Astrocyte of the cerebellum (primary cell): ENCODE measurements at places on chromosomes 6 and 20.
A peak's percentile ranks its signal among the peaks of the same experiment; 100 is the strongest.

- DNase-seq: no peak
Observed at GRCh38 chr6:37021356-37022129, 16.1 kb downstream of the FGD2 start.

DNA sequence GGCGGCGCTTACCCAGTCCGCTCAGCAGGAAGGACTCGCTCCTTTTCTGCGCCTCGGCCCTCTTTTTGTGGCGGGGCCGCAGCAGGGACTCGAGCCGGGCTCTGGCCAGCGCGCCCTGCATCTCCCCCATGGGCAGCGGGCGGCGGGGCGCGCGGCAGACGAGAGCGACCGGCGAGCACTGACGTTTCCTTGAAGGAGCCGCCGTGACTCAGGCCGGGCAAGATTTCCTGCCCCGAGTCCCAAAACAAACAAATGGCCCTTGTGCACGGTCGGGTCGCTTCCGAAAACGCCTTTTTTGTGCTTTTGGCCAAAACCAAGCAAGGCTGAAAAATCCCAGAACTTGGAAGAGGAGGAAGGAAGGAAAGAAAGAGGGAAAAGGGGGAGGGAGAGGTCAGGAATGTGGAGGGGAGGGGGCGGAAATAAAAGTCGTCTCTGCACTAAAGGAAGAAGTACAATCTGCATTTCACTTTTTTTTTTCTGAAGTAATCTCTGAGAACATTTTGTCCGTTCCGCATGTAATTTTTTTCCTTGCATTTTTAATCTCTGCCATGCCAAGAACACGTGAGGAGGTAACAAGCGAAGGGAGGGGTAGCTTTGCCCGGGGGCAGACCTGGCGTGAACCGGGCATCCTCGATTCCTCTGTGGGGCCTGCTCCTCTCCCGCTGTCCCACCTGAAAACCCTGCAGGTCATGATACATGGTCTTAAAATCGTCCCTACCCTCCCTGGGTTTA, 123.3 kb upstream of the SLC2A12 start:
- DNase-seq: peak; percentile 46

DNA sequence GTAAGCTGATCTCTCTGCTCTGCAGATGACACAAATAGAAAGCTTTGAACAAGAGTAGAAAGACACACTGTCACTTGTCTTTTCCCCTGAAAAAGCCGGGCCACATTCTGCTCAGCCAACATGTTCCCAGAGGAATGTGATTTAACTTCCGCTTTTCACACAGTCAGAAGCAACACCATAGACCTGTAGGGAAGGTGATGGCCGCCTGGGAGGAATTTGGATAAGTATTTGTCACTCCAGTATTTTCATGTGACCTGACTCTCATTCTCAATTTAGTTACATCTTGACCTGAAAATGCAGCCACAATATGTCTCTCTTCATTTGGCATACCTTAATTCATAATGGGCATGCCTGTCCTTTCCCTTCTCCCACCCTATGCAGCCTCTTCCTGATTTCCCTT, 2.0 kb upstream of the GRM1 start:
- DNase-seq: no peak

GRCh38 chr6:105851606-105852005, 234.5 kb upstream of the PRDM1 start:
- DNase-seq: no peak

DNA sequence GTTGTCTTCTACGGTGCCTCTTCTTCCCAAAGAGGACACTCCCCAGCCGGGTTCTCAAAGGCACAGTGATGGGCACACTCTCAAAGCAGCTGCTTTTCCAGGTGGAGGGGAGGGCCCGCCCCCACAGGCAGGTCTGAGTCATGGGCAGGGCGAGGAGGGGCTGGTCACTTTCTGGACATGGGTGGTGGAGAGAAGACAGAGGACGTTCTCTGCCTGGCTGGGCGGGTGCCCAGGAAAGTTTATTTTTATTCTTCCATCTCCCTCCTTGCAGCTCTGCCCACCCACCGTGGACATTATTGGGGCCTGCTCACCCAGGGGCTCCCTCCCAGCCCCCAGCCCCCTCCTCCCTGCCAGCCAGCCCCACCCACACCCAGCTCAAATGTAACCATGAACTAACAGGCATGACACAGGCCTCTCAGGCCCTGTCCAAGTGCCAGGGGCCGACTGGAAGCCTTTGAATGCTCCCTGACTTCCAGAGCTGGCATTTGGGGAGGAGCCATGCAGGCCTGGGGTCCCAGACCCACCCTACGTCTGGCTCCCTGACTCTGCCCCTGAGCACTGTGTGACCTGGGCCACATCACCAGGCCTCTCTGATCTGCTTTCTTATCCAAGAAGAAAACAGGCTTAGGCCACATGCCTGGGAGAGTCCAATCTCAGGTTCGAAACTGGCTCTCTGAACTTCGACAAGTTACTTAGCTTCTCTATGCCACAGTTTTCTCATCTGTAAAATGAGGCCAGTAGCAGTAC, 8.0 kb downstream of the TGM2 start:
- no peak for DNase-seq

DNA sequence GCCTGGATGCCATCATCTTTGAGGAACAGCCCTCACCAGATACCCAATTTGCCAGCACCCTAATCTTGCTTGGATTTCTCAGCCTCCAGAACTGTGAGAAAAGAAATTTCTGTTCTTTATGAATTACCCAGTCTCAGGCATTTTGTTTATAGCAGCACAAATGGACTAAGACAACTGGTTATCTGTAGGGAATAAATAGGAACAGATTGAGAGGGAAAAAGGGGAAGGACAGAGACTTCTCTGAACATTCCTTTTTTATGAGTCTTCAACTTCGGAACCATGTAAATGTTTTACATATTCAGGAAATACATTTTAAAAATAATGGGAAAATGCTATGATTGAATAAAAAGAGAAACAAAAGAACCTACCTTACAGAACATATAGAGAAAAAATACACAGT, 20.9 kb downstream of the KCTD20 start:
- no peak for DNase-seq
